Kidney (tissue), 22 donors: ENCODE measurements at places on chromosomes 1 and 21. TPM values are rescaled to one million over a fixed set of nuclear protein-coding genes. Genes with fewer than 3 reads are reported as not detected.

SELP gene
- polyA plus RNA-seq: 12.5 TPM

RAP1GAP gene
- polyA plus RNA-seq: 200 TPM

SH2D5 gene
- 0.19 TPM for polyA plus RNA-seq

FABP3 gene
- 542 TPM for polyA plus RNA-seq

SYCP1 gene
- not detected for polyA plus RNA-seq

ST6GALNAC5 gene
- 0.34 TPM for polyA plus RNA-seq

NTNG1 gene
- polyA plus RNA-seq: 7.7 TPM

NUF2 gene
- polyA plus RNA-seq: 0.28 TPM

ANKRD45 gene
- 1.2 TPM for polyA plus RNA-seq

HSPB7 gene
- 17.0 TPM for polyA plus RNA-seq

CBR3 gene
- polyA plus RNA-seq: 5.9 TPM

CCDC27 gene
- polyA plus RNA-seq: not detected

LRRC38 gene
- polyA plus RNA-seq: not detected

COL6A2 gene
- polyA plus RNA-seq: 52.4 TPM

WNT3A gene
- polyA plus RNA-seq: not detected

WDR77 gene
- 28.2 TPM for polyA plus RNA-seq

GRHL3 gene
- 0.32 TPM for polyA plus RNA-seq

SDC3 gene
- 11.0 TPM for polyA plus RNA-seq

VASH2 gene
- not detected for polyA plus RNA-seq

PADI2 gene
- 11.7 TPM for polyA plus RNA-seq

ADGRL2 gene
- polyA plus RNA-seq: 27.2 TPM

ADAMTSL4 gene
- 6.9 TPM for polyA plus RNA-seq

RNF223 gene
- polyA plus RNA-seq: 0.28 TPM

KCNJ9 gene
- polyA plus RNA-seq: 0.09 TPM

INKA2 gene
- 3.5 TPM for polyA plus RNA-seq
